CD4-positive, alpha-beta T cell treated with Interleukin-17A for 1 hour (primary cell): ENCODE measurements at places on chromosomes 3 and 15.

DNA sequence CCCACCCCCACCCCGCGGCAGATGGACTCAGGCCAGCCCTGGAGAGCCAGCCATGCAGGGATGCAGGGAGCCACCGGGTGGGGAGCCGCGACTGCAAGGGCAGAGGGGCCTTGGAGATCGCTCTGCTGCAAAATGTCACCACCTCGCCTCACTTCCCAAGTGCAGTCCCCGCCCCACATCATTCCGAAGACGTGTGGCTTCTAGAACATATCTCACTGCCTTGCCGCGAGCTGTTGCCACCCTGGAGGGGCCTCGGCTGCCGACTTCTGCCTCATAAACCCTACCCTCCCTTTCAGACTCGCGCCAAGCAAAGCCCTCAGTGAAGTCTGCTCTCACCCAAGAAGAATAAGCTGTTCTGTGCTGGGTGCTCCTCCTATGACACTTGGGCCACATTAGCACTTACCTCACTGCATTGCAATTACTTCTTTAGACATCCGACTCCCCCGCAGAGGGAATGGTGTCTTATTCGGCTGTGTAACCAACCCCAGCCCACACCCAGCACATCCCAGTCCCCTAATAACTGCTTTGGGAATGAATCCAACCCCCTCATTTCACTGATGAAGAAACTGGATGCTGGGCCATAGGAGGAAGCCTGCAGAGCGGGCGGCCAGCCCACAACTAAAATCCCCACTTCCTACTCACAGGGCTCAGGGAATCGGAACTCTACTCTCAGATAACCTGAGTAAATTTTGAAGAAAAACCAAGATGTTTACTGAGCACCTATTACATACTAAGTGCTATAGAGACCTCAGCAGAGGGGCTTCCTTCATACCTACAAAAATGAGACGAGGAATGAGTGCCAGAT, 8.6 kb downstream of the TLE3 start:
- DNase-seq: no peak

DNA sequence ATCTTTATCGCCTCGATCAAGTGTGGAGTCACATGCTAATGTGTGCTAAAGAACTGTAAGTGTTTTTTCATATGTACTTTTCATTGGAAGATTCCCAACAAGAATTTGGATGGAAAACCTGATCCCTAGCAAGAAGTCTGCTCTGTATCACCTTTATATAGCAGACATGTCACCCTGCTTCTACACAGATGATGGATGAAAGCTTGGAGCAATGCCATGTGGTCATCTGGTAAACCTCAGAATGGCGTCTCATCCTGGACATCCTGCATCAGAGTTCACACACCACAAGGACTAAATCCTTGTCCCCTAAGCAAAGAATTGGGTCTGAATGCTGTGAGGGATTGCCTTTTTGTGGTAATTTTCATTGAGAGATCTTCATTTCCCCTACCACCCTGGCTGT, 42.1 kb upstream of the CTDSPL start:
- no peak for DNase-seq

DNA sequence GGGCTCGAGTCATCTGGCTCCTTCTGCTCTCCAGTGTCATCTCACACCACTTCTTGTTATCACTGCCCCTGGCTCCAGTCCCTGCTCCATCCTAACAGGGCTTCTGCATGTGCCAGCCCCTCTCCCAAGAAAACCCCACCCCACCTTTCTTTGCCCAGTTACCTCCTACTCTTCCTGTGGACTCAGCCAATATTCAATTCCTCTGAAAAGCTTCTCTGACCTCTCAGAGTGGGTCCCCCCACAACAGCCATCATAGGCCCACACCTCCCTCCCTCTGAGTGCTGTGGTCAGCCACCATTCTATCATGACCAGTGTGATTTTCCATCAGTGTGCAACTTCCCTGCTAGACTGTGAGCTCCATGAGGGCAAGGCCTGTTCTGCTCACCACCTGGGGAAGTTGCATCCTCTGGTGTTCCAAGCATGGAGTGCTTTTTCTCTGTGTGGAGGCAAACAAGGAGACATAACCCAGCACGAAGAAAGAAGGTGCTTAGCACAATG, 71.6 kb downstream of the ADCY5 start:
- no peak for DNase-seq

- DNase-seq: no peak
Measured at GRCh38 chr3:176920766-176921160, 276.5 kb downstream of the TBL1XR1 start.

GRCh38 chr3:117846238-117846637, 1136.7 kb downstream of the TUSC7 start:
- no peak for DNase-seq

DNA sequence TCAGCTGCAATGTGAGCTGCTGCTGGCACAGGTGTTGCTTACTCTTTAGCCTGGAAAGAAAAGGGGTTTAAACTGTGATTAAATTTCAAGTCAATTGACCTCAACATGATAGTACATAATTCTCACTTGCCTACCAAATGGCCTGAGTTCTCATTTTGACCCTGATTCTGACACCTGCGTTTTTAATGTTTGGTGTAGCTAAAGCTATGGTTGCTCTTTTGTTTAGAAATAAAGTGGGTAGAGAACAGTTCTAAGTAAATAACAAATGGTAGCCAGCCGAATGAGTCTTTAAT, 100.8 kb upstream of the SOX2 start:
- no peak for DNase-seq

DNA sequence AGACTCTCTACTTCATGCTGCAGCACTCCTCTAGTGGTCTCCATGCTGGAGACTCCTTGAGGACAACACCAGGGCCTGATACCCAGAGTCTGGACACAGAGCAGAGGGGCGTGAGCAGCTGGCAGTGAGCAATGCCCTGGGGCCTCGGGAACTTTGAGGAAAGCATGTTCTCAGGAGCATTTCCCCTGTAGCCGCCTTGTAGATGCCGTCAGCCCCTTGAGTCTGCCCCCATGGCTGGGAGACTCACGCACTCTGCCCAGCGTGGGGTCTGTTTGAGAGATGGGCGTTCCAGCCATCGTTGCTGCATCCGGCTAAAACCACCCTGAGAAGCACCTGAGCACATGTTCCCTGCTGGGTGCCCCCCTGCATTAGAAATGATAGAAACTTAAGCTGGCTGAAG, 56.8 kb downstream of the PLXNA1 start:
- DNase-seq: no peak

DNA sequence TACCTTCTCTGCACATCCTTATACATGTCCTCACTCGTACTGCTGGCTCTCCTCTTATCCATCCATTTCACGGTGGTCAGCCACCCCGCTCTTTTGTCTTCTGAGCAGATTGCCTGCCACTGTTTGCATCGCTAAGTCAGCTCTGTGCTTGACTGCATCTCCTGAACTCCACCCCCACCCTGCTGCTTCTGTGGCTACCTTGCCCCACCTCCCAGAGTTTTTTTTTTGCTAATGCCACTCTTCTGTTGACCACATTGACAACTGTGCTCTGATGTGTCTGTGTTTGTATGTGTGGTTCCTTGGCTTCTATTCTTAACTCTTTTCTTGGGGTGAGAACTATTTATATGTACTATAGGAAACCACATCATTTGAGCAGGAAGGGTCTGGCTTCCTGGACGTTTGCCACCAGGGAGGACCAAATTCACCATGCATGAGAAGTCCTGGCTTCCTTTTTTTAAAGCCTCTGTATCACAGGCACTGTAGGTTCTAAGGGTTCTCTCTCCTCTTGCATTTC, 12.8 kb upstream of the MTMR10 start:
- peak; percentile 36 for DNase-seq

DNA sequence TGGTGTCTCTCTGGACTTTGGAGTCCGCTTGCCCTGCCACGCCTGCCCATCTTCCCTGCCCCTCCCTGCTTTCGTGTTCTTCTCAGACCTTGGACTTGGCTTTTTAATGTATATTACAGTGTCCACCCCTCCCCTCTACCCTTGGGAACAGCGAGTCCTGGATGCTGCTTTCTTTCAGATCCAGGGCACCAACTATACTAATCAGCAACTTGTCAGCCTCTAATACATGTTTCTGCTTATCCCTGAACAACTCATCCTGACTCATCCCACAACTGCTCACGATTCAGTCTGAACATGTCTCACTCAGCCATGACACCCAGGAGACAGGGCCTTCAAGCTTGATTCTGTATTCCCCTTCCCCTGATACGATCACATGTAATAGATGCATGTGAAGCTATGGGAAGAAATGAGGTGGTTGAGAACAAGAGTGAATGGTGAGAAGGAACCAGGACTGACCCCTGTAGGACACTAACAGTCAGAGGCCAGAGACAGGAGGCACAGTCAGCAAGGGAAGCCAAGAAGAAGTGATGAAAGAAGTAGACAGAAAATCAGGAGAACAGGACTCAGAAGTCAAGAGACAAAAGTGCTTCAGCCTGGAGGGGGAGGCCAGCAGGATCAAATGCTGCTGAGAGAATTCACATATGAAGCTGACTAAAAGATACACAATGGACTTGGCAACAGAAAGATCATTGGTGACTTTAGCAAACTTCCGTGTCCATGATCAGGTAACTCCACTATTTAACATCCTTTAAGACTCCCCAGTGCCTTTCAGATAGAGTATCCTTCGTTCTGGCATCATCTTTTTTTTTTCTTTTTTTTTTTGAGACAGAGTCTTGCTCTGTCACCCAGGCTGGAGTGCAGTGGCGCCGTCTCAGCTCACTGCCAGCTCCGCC, 35.4 kb downstream of the BCL2L10 start:
- DNase-seq: no peak

GRCh38 chr3:127690823-127691452, 18.2 kb downstream of the ABTB1 start:
- DNase-seq: no peak

- DNase-seq: no peak
Measured at GRCh38 chr15:26595611-26596010, 177.3 kb downstream of the GABRB3 start.

GRCh38 chr15:89469426-89470096, 26.8 kb downstream of the RHCG start:
- no peak for DNase-seq

- DNase-seq: peak; percentile 40
Measured at GRCh38 chr15:50182219-50183013, 420 bp downstream of the SLC27A2 start.

DNA sequence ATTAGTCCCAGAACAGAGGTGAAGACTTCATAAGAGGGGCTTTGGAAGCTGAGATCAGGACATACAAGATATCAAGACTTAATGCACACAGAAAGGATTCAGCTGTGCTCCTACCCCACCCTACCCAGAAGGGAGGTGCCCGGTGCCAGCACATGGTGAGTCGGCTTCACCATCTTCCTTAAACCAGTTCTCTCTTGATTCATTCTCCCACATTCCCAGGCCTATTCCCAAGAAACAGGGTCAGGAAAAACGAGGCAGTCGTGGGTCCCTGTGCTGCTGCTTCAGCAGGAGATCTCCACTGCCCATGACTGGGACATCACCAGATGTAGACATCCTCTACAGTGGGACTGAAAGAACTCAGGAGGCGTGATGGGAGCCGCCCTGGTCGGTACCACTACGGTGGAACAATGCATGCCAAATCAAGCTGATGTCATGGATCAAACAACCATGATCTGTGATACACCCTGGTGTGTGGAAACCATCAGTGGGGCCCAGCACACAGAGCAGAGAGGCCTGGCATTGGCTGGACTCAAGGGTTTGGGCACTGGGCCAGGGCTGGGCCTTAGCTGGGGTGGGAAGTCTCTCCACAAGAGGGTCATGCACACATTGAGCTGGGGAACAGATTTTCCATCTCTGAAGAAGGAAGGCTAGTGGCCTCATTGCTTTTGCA, 41.9 kb downstream of the CCDC12 start:
- no peak for DNase-seq

DNA sequence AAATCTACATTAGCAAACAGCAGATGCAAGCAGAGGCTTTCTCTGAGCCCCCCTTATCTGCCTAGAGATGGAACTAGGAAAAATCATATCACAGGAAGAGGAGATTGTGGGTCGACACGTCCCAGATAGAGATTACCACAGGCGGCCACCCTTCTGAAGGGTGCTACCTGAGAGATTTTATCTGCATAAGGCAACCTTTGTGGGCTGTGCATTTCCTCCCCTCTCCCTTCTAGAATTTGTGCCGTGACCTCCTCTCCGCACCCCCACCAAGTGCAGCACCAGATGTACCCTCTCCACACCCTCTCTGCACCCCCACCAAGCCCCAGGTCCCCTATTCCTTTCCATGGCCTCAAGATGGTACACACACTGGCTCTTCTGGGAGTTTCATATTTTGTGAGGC, 27.4 kb downstream of the METTL6 start:
- DNase-seq: peak; percentile 36

DNA sequence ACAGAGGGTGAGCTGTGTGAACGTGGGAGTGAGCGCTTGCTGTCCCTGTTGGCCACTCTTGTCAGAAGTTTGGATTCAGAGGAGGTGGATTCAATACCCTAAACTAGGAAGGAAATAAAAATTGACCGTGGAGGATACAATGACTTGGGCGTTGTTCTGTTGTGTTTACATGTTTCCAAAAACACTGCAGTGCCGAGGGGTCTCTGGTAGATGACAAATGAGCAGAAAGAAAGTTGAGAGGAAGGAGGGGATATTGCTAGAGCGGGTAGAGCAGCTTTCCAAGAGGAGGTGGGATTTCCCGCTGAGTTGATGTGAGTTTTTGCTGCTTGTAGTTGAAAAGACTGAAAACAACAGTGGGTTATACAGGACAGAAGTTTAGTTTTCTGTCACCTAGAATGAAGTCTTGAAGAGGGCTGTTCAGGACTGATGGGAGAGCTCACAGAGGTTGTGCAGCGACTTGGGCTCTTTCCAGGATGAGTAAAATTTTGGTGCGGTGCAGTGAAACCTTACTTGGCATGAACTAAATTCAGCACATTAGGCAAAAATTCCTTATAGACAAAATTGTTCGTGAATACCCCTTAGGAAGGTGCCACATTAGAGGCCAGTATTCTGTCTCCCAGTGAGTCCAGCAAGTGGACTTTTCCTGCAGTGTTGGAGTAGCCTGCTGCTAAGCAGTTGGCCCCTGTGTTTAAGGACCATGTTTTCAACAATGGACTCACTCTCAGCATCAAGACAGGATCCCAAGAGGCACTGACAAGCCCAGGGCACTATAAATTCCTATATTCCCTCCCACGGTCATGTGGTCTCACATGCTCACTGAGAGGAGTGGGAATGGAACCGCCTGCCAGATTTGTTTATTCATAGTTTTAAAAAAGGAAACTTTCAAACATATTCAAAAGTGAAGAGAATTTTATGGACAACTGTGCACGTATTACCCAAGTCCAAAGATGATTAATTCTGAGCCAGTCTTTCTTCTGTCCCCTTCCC, 435.0 kb upstream of the C2CD4B start:
- DNase-seq: no peak
